ENCODE measurements at places on chromosomes 2 and 18. TPM values are rescaled to one million over a fixed set of nuclear protein-coding genes. Genes with fewer than 3 reads are reported as not detected.
A peak's percentile ranks its signal among the peaks of the same experiment; 100 is the strongest.

Gene SLC8A1
- total RNA-seq, result 0.21 TPM

DNA sequence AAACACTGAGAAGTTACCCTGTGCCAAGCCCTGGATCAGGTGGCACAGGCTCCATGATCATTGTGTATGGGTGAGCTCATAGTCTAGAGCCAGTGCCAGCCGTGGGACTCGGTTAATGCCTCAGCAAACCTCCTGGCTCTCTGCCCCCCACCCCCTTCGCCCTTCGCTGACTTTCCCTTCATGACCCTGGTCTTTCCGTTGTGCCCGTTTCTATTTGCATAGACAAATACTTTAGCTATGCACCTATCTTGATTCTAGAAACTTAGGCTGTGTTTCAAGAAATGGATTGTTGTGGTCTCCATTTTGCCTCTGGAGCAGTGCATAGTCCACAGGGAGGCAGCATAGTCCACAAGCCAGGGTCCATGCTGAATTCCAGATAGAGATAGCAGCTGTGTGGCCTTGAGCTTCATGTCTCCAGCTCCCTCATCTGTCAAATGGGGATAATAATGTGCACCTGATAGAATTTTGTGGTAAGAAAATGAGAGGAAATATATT is 44.8 kb upstream of the KDM3A start:
- DNase-seq, result peak; percentile 54

GRCh38 chr2:146661473-146662096 is 1183.2 kb upstream of the ACVR2A start:
- DNase-seq, result no peak

GRCh38 chr18:9405130-9405529 is 70.2 kb upstream of the RALBP1 start:
- no peak for DNase-seq

Gene CFAP53
- 0.23 TPM for total RNA-seq

DNA sequence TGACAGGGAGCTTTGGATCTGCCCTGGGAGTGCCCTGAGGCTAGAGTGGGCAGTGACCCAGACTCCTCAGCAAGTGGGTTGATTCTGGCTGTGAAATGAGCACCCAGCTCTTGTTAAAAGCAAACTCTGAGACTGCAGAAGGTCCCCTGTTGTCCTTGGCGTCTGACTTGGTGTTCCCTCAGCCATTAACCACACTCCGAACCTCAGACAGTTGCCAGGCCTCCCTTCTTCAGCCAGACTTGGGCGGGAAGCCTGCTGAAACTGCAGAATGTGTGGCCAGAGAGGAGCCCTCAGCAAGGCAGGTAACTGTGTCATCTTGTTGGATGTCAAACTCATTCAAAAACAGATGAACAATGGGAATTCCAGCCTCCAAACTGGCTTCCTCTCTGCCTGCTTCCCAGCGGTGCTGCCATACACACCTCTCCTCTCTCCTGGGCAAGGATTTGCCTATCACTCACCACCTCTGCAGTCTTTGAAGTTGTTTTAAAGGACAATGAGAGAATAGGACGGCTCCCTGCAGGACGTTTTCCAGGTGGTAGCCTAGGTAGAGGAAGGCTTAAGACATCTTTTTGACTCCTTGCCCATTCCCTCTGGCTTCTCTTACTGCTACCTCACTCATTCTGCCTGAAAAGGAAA is 38.9 kb upstream of the B3GNT2 start:
- DNase-seq, result no peak

Gene ATRAID
- total RNA-seq, result 157 TPM

Gene FAM110C
- 3.2 TPM for total RNA-seq

GRCh38 chr18:80178935-80179818 is 68.1 kb downstream of the PARD6G start:
- no peak for DNase-seq

GRCh38 chr2:74250189-74250631 is 51.8 kb downstream of the MTHFD2 start:
- peak; percentile 55 for DNase-seq

GRCh38 chr2:128354161-128354560 is 35.5 kb upstream of the HS6ST1 start:
- no peak for DNase-seq

Gene HAAO
- 44.1 TPM for total RNA-seq

GRCh38 chr2:224922142-224922727 is 120.0 kb downstream of the DOCK10 start:
- no peak for DNase-seq

- no peak for DNase-seq
These were observed 48.7 kb downstream of the DHRS9 start for GRCh38 chr2:169118060-169118459.

Gene LRATD1
- total RNA-seq, result 0.27 TPM

DNA sequence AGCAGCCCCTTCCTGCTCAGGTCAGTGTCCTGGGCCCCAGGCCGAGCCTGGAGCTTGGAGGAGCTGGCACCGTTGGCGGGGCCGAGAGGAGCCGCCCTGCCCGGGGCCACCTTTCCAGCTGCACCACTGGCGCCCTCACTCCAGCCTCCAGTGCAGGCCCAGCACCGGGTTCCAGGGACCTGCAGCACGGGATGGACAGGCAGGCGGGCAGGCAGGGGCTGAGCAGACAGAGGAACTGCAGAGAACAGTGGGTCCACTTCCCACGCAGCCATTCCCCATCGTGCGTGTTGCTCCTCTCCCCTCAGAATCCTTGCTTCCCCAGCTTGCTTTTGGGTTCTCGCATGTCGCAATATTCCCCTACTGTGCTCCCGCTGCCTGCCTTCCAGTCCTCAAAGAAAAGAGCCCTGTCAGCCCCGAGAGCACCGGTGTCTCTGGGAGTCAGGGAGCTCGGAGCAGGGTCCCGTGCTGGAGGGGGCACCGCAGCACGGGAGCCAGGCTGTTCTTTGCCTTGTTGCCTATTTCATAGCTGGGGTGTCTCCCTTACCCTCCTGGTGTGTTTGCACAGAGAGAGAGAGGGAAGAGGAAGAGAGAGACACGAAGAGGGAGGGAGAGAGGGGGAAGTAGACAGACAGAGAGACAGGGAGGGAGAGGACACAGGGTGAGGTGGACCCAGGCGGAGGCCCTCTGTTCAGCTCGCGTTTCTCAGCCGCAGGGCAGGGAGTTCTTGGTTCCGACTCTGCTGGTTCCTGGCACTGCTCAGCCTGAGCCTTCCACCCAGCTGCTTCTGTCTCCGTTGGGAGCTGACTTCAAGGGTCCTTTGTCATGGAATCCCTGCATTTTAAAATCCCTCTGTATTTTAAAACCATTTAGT is 126.0 kb downstream of the MBP start:
- no peak for DNase-seq

DNA sequence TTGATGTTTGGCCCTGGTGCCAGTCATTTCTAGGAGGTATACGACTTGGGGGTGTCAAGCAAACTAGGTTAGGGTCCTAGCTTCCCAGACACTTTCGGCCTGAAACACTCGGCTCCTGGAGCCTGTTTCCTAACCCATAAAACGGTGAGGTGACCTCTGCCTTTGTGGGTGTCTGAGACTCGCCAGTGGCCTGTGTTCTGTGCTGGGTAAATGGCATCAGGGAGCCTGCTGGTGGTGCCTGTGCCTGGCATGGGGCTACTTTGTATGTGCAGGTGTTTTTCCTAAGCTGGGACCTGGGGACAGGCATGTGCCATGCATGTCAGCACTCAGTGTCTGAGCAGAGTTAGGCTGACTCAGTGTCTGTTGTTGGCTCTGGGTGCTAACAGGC is 139.2 kb downstream of the GLI2 start:
- DNase-seq, result no peak

- no peak for DNase-seq
These were observed 69.8 kb upstream of the ACVR1C start for GRCh38 chr2:157698430-157698829.

DNA sequence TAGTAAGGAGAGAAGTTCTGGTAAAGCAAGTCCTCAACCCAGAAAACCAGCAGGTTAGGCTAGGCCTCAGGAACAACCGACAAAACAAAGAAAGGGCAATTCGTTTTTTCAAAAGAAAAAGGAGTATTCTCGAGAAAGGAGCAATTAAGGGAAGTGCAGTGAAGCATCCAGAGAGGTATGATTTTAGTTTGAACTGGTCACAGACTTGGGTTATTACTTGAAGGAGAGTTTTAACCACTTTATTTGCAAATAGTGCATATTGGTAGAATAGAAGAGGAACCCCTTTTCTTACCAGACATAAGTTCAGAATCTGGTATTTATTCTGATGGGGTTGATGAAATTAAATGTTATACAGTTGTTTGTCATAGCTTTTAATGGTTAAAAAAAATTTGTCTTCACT is 110.0 kb upstream of the GCFC2 start:
- DNase-seq, result no peak

Gene ITPRID2
- total RNA-seq, result 62.0 TPM

DNA sequence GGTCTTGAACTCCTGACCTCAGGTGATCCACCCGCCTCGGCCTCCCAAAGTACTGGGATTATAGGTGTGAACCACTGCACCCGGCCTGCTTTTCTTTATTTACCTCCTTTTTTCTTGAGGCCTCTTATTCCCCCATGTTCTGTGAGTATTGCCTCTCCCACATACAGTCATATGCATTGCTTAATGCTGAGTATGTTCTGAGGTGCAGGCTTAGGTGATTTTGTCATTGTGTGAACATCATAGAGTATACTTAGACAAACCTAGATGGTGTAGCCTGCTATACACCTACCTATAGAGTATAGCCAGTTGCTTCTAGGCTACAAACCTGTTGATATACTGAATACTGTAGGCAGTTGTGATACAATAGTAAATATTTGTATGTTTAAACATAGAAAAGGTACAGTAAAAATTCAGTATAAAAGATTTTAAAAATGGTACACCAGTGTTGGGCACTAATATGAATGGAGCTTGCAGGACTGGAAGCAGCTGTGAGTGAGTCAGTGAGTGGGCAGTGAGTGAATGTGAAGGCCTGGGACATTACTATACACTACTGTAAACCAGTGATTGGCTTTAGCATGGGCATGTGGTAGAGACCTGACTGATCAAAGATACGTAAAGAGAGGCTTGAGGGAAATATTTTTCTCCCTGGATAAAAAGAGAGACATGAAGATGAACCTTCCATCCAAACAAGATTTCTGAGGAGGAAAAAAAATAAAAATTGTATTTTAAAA is 17.6 kb downstream of the SLC39A10 start:
- no peak for DNase-seq
